Right ventricle myocardium inferior (tissue), 1 donor: ENCODE measurements at places on chromosomes 7 and 10. TPM values are rescaled to one million over a fixed set of nuclear protein-coding genes. Genes with fewer than 3 reads are reported as not detected.

Gene KIAA1549
- total RNA-seq, result 1.8 TPM

Gene ANK3
- total RNA-seq, result 216 TPM

Gene GNGT1
- total RNA-seq, result not detected

Gene PRSS37
- not detected for total RNA-seq

Gene GIMAP5
- total RNA-seq, result 9.0 TPM

Gene SUGCT
- total RNA-seq, result 4.4 TPM

Gene ARHGAP22
- total RNA-seq, result 3.5 TPM

Gene LRRC18
- not detected for total RNA-seq

Gene SRRT
- 70.5 TPM for total RNA-seq

Gene COL17A1
- total RNA-seq, result 0.43 TPM

Gene IMPDH1
- 25.5 TPM for total RNA-seq

Gene CDC14C
- total RNA-seq, result not detected

Gene NPY4R
- total RNA-seq, result not detected

Gene TAS2R3
- total RNA-seq, result 0.43 TPM

Gene CADPS2
- total RNA-seq, result 20.8 TPM

Gene GRM3
- not detected for total RNA-seq
